ENCODE measurements at places on chromosomes 7 and 10. TPM values are rescaled to one million over a fixed set of nuclear protein-coding genes. Genes with fewer than 3 reads are reported as not detected.

DNA sequence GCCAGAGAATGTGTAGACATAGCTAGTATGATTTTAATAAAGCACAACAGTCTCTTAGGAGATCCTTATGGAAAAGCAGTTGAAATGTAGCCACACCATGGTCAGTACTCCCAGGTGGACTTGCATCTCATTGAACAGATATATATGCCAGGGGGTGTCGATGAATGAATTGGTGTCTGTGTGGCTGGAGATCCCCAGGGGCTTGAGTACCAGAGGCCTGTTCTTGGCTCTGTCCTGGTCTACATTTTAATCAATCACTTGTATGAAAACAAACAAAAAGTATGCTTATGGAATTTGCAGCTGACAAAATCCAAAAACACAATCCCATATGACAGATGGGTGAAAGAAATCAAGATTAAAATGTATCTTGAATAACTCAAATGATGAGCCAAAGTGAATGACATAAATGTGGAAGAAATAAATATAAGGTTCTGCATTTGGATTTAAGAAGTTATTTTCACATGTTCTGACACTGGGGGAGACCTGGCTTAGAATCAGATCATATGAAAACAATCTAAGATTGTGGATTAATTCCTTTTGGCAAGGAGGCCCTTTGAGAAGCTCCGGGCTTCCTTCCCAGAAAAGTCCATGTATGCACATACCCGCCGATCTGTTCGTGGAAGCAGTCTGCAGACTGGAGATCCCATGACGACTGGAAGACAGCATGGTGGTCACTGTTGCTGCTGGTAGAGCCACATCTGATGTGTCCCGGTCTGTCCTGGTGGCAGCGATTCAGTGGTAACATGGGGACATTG, 15.6 kb downstream of the CLEC2L start:
- H3K4me3 ChIP-seq = no peak overlapping the region
- H3K36me3 ChIP-seq = no peaks in the 10 kb centered on the region
- H3K27me3 ChIP-seq = peaks cover 49% of the 10 kb centered on the region

GRCh38 chr10:106076496-106076895, 1088.0 kb downstream of the SORCS1 start:
- H3K4me3 ChIP-seq = no peak overlapping the region
- H3K4me1 ChIP-seq = no peaks in the 10 kb centered on the region
- H3K27ac ChIP-seq = no peak overlapping the region
- H3K27me3 ChIP-seq = no peaks in the 10 kb centered on the region
- no peaks in the 10 kb centered on the region for H3K36me3 ChIP-seq

Gene ASIC3
- polyA plus RNA-seq = 0.70 TPM

Gene ZRANB1
- 11.2 TPM for polyA plus RNA-seq

Gene PLXDC2
- polyA plus RNA-seq = 3.2 TPM

Gene SYT15B
- 0.96 TPM for polyA plus RNA-seq

Gene EN2
- not detected for polyA plus RNA-seq

Data from IMR-90 (cell line).